ENCODE measurements at places on chromosomes 4 and X.

- DNase-seq: no peak
Observed at GRCh38 chr4:76250962-76251361, 559 bp upstream of the FAM47E start.

DNA sequence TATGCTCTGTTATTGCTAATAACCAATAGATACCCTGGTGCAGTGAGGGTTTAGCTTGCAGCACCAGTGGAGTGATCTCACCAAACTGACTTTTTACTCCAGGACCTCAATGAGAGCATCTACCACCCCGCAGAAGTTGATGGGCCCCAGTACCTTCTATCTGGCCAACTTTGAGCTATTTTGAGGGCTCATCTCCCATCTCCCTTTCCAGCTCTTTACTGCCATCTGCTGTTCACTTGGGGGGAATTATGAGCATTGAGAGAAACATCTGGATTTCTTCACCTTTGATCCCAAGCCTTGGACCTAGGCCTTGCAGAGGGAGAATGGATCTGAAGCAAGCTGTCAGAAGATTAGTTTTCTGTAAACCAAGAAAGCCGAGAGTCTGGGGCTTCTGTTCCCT, 143.6 kb downstream of the TMEM164 start:
- no peak for DNase-seq

- DNase-seq: no peak
Observed at GRCh38 chrX:38539748-38540147, 21.6 kb upstream of the TSPAN7 start.

GRCh38 chrX:39550795-39551361, 546.9 kb downstream of the BCOR start:
- no peak for DNase-seq

DNA sequence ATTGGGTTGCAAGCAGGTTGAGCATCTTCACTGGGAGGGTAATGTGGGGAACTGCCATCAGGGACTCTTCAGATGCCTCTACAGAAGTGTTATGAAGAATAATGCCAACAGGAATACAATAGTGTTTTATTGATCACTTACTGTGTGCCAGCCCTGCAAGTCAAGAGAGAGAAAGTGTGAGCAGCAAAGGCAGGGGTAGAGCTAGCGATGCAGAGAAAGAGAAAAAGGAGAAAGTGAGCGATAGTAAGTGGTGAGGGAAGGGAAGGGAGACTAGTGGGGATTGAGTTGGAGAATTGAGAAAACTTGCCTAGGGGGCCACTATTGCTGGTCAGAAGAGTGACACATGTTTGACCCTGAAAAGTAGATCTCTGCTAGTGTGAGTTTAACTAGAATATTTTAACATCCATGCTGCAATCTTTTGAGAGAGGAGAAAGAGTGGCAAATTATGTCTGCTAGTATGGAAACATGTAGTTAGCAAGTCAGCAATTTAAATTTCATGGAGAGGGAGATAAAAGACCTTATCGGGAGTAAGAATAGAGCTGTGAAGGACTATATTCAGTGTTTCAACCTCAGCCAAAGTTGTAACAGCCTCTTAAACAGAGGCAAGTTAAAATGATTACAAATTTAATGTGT, 12.2 kb downstream of the AFF1 start:
- no peak for DNase-seq

DNA sequence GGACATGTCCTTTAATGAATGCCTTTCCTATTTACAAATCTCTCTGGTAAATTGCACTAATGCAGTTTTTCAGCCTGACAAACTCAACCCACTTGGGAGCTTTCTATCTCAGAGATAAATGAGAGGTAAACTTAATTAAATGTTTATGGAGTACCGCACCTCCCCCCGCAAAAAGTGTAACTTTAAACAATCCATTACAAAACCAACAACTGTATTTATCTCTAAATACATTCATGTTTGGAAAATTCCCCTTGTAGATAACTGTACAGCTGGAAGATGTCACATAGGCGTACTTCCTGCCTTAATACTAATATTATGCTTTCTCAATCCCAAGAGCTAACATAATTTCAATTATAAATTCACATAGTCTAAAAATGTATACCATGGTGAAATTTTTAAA, 215.5 kb downstream of the LDB2 start:
- no peak for DNase-seq

- DNase-seq: no peak
Observed at GRCh38 chr4:12022409-12022808, 593.7 kb upstream of the HS3ST1 start.

DNA sequence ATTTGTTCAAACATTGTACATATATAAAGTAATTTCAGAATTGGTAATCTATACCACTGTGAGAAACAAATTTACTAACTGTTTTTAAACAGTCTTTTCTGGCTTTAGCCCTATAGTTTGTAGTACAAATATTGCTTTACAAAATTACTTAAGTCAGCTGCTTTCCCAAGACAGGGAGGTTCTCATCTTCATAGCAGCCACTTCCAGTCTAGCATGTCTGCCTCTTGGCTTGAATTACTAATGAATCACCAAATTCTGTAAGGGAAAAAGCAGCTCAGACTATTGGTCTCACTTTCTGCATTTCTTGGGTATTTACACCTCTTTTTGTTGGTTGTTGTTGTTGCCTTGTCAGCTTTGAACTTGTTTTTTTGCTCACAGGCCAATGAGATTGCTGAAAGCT, 187.2 kb downstream of the NPFFR2 start:
- no peak for DNase-seq

- DNase-seq: no peak
Observed at GRCh38 chrX:96182366-96182765, 502.3 kb upstream of the DIAPH2 start.
